Cerebellar nuclear complex (tissue), 1 donor: ENCODE measurements at places on chromosomes 6 and 20.

- no peak for DNase-seq
Observed at GRCh38 chr6:149846321-149846720, 17.8 kb downstream of the LRP11 start.

GRCh38 chr6:89035252-89036101 lies 45.1 kb upstream of the PNRC1 start:
- DNase-seq: no peak

GRCh38 chr6:85641522-85641896 lies 1.2 kb downstream of the SYNCRIP start:
- no peak for DNase-seq

- no peak for DNase-seq
Observed at GRCh38 chr6:134525190-134525868, 207.4 kb upstream of the SGK1 start.

GRCh38 chr6:44269921-44270525 lies at the start of gene TMEM151B:
Gene TMEM151B (plus strand): TSS chr6:44270450. CDS start chr6:44270743, 293 bp downstream.
- peak; percentile 38 for DNase-seq

GRCh38 chr20:60263725-60264709 lies 305.8 kb downstream of the CDH26 start:
- no peak for DNase-seq

- DNase-seq: no peak
Observed at GRCh38 chr6:91704531-91704930, 1117.7 kb upstream of the MAP3K7 start.

DNA sequence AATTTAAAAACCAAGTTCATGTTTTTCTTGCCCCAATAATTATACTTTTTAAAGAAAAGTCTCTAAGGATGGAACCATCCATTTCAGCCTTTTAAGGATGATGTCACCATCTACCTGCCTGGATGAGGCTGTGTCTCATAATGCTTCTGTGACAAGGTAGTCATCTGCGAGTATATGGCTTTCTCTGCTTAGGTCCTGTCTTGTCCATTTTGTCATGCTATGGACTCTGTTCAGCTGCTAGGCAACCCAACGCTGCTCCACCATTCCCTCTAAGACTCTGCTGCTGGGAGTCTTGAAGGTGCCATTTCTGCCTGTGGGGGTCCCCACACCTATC lies 459.8 kb upstream of the RUNX2 start:
- DNase-seq: no peak

DNA sequence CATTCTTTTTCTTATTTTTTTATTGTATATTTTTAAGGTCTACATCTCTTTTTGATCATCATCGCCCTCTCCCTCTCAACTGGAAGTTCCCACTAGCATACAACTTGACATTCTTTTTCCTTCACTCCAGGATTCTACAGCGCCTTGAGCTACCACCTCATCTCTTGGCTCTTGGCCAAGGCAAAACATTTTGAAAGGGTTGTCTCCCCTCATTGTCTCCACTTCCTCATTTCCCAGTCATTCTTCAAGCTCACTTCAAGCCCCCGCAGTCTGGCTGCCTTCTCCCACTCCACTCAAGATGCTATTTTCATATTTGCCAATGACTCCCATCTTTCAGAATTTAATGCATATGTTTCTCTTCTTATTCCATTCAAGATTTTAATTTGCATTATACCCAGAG lies 63.0 kb downstream of the OPN5 start:
- no peak for DNase-seq

DNA sequence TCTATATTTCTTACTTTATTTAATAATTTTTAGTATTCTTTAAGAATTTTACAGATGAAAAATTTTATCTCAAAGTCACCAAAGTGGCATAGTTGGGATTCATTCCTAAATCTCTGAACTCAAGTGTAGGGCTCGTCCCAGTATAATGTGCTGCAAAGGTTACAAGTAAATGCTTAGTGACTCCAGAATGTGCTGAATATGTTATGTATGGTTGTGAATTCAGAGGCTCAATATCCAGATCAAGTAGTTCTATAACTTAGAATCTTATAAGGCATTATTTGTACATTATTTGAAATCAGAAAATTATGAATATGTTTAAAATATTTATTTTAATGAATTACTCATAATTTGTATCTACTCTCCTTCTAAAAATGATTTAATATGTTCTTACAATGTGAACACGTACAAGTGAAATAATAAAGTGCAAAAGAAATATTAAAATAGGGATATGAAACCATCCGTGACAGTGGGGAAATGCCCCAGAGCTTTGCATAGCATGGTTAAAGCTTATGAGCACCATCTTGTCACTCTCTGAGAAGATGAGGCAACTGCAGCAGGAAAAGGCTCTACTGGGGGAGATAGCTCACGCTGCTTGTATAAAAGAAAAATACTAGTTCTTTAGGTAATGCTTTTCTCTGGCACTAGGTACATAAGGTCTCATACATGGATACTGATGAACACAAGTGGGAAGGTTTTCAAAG lies 259.0 kb downstream of the FOXC1 start:
- no peak for DNase-seq

DNA sequence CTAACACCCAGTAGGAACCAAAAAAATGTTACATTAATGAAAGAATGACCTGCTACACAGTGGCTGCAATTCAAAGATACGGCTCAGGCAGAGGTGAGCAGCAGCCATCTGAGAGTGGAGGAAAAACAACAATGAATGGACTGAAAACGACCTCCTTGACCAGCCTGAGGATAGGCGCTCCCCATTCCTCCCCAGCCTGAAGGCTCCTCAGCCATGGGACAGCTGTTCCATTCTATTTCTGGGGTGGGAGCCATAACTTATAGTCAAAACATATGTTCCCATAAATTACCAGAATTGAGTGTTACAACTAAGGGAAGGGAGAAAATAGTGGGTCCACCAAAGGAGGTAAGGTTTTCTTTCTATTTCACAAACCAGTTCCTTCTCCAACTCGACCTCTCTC lies 27.2 kb downstream of the FYN start:
- DNase-seq: no peak

DNA sequence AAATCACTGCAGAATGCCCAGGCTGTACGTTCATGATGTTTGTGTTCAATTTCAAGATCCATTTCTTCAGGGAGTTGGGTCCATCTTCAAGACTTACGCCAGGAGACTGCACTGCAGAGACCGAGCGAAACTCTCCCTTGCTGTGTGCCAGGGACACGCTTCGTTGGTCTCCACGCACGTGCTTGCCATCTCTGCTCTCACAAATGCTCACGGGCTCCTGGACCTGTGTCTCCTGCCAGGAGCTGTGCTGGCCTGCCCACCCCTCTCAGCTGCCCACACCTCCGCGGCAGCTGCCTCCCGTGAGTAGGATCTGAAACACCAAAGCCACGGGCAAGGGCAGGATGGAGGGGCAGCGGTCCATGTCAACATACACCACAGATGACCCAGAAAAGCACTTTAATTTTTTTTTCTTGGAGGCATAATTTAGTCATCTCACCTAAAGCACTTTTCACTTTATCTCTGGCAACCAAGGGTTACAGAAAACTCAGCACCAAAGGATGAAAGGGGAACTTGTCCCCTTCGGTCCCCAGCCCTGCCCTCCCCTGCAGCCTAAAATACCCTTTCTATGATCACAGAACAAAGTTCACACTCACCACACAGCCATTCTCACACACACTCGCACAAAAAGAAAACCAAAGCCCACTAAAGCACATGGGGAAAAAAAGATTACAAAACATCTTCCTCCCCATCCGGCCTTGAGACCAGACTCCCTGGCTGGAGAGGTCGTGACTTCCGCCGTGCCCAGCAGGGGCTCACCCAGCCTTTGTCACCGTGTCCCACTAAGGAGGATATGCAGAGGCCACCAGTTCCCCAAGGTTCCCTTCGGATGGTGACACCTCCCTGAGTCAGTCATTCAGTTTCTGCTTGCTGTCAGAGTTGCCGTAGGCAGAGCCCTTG lies 137.9 kb downstream of the AGPAT4 start:
- no peak for DNase-seq

GRCh38 chr6:71929047-71929446 lies 42.7 kb downstream of the RIMS1 start:
- no peak for DNase-seq

DNA sequence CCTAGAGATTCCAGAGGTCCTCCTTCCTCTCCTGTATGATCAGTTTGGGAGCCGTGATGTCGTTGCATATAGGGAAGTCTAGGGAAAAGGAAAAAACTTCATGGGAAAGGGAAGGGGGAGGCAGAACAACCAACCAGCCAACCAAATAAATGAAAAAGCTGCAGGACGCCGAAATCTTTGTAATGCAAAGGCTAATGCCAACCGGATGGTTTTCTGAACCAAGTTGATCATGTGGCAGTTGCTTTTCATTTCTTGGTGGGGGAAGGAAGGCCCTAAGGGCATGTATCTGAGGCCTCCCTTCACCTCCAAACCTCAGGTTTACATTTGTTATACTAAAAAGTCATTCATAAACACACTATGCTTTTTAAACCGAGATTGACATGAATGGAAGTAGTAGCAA lies 167.2 kb downstream of the ARID1B start:
- no peak for DNase-seq

GRCh38 chr6:39114388-39114703 lies 640 bp downstream of the SAYSD1 start:
- DNase-seq: no peak

DNA sequence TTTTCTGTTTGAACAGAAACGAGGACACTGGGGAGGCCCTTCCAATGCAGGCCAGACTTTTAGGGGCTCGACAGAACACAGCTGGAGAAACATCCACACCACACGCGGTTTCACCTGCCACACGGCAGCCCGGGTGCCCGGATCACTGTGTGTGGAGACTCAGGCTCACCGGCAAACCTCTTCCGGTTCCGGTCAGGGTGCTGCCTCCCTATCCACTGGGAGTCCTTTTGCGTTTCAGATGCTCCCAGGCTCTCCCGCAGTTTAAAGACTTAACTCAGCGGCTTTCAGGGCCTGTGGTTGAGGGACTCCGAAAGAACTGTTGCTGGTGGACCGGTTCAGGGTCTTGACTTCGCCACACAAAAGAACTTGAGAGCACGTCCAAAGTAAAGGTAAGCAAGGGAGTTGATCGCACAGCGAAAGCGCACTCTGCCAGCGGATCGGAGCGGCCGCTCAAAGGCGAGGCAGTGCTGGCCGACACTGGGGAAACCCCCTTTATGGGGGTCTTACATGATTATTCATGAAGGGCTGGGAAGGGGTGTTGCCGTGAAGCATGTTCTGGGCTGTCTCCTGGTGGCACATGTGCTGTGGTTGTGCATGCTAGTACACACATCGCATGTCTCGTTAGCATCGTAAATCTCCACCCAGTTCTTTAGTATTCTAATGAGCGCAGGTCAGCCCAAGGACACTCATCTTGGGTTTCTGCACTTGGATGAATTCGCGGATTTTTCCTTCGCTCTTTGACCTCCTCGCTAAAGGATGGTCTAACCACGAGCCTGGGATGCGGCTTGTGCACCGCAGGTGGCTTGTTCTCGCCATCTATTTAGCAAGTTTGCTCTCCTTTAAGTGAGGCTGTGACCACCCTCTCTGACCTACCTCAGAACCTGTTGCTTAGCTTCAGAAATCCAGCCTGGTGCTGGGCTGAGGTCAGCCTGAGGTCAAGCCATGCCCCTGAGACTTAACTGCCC lies 180.3 kb downstream of the CDH26 start:
- DNase-seq: no peak

DNA sequence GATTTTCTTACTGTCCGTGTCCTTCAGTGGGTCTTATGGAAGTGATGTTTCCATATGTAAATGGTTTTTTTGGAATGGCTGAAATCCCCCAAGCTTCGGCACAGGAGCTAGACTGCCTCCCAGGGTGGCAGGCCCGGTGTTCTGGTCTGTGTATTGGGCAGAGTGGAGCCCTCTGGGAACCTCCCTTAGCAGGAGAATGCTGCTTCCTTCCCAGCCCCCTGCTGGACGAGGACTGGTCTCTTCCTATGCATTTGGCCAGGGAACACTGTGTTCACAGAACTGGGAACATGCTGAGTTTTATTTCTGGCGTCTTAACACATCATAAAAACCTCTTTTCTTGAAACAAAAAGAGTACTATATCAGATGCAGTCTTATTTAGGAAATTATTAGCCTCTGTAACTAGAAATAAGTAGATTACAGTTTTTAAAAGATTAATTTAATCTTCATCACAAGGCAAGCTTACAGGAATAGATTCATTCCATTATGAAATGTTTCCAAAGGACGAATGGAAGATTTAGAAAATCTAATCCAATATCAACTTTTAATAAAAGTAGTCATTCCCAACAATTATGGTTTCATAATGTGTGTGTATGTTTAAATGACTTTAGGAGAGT lies 56.6 kb downstream of the SYTL3 start:
- DNase-seq: no peak

DNA sequence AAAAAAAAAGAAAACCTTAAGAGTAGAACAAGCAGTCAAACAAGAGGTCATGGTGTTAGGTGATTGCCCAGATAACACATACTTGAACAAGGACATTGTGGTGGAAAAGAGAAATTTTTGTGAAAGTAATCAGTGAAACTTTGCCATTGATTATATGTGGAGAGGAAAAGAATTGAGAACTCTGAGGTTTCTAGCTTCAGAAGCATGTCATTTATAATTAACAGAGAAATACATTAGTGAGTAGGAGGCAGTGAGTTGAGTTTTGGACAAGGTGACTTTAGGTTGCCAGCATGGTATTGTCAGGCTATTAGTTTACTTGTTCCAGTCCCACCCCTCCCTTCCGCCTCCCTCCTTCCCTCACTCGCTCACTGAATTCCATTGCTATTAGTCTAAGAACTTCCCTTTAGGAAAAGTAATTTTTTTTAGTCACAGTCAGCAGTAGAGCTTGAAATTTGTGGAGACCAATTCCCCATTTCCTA lies 17.2 kb downstream of the TAB2 start:
- DNase-seq: no peak

- peak; percentile 89 for DNase-seq
Observed at GRCh38 chr20:33561692-33562601, 72.1 kb downstream of the CBFA2T2 start.

DNA sequence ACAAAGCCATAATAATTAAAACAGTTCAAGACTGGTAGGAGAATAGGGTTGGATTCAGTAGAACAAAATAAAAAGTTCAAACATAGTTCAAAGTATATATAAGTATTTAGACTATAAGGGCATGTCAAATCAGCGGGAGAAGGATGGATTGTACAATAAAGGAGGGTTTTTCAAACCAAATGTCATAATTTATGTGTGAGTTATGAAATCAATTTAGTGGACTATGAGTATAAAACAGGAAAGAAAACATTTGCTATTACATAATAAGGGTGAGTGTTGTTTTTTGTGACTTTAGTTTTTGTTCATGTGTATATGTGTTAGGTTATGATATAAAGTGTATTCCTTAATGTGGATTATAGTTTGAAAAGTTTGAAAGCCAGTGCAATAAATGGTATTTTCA lies 10.6 kb downstream of the ORC3 start:
- no peak for DNase-seq

DNA sequence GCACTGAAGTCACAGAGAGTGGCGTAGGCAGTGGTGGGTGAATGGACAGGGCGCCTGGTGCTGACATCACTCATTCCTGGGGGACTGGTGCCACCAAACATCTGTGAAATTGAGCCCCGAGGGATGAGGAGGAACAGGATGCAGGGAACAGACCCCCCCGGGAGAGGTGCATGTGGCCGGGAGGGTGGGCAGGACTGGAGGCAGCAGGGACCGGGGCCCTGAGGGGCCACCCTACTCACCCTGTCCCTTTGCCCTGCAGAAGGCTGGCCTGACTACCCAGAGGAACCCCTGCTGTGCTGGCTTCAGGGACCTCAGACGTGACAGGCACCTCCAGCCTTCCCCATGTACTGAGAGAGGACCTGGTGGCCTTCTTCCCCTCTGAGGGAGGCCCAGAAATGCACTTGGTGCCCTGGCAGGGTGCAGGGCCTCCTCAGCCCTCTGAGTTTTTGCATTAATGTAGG lies 25.1 kb downstream of the SYNDIG1 start:
- DNase-seq: no peak
